Occipital lobe (tissue), 3 donors: ENCODE measurements at places on chromosomes 2 and 18. TPM values are rescaled to one million over a fixed set of nuclear protein-coding genes. Genes with fewer than 3 reads are reported as not detected.
A peak's percentile ranks its signal among the peaks of the same experiment; 100 is the strongest.

DNA sequence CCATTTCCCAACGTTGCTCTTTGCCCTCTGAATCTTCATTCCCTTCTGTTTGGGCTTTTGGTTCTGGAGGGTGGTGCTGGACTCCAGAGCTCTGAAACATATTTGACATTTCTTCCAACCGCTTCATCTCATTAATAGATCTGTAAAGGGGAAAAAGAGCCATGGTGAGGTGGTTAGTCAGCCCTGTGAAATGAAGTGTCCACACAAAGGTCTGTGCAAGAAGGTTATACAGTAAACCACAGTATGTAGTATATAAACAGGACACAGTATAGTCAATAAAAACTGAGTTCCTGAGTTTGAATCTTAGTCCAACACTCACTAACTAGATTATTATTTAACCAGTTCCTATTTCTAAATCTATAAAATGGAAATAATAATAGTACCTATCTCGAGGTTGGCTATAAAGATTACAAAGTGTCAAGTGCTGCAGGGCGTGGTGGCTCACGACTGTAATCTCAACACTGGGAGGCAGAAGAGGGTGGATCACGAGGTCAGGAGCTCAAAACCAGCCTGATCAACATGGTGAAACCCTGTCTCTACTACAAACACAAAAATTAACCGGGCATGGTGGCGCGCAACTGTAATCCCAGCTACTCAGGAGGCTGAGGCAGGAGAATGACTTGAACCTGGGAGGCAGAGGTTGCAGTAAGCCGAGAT is 13.1 kb downstream of the STARD7 start:
- no peak for DNase-seq

DNA sequence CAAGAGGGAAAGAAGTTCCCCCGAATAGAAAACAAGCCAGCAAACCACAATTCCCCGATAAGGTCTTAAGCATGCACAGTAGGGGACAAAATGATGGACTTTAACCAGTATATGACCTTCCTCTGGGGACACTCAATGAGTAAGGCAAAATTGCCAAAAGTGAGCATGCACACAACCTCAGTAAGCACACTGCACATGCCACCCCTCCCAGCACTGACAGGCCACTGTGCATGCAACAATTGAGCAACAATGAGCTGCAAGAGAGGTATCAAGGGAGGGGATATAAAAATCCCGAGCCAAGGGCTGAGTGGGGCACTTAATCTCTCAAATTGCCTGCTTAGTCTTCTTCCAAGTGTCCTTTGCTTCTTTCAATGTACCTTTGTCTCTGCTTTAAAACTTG is 935.8 kb upstream of the SLC39A10 start:
- no peak for DNase-seq

DNA sequence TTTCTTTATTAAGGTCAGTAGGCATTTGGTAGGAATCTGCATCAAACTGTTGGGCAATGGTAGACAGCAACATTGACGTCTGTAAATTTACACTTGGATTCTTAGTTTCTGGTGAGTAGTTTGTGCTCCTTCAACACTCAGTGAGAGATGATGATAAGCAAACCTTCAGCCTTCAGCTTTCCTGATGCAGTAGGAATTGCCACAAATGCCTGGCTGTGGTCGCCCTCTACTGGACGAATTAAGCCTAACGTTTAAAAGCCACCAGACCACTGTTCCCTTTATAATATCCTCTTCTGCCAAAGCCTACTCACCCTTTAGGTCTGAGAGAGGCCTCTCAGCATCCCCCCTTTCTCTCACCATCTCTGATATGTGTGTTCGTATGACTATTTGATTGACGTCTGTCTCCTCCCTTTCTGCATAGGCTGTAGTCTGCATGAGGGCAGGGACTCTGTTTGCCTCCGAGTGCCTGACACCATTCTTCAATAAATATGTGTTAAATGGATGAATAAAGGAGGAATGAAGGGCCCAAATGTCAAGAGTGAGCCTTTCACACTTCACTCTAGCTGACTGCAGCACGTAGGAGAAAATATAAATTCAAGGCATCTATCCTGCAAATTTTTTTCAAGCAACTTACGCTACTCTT is 47.0 kb upstream of the PLEKHM3 start:
- DNase-seq, result peak; percentile 18

DNA sequence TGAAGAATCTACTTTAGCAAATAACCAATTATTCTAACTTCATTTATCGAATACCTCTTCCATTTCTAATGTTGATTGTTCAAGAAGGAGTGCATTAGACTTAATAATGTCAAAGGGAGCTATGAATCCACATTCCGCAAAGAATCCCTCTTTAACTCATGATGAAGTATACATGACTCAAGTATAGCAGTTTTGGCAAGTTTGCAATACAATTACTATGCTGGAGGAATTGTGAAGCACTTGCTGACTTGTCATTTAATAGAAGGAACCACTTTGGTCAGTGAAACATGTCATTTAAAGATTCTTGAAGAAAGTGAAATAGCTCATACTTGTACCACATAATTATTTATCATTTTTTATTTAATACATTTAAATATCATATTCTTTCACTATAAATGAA is 125.1 kb downstream of the SLC39A10 start:
- no peak for DNase-seq

- DNase-seq, result no peak
Observed at GRCh38 chr2:129827311-129828090, 152.0 kb upstream of the RAB6C start.

DNA sequence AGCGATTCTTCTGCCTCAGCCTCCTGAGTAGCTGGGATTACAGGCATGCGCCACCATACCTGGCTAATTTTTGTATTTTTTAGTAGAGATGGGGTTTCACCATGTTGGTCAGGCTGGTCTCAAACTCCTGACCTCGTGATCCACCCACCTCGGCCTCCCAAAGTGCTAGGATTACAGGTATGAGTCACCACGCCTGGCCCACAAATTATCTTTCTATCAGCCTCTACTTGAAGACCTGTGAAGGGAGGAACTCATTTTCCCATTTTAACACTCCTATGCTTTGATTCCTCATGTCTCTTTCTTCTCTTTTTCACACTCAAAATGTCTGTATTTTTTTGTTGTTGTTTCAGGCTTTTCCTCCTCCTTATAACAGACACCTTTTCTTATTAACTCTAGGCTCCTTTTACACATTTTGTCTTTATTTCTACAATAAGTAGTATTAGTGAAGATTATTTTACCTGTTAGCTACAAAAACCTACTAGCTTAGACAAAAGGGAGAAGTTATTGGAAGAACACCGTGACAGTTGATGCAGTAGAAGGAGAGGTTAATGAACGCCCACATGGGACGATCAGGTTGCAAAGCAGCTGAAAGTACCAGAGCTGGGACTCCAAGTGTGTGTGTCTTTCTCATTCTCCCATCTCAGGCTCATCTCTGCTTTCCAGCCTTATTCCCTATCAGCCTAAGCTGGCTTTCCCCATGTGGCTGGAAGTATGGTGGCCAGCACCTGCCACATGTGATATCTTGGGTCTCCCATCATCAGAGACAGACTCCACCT is 97.6 kb upstream of the AGAP1 start:
- DNase-seq, result no peak

DNA sequence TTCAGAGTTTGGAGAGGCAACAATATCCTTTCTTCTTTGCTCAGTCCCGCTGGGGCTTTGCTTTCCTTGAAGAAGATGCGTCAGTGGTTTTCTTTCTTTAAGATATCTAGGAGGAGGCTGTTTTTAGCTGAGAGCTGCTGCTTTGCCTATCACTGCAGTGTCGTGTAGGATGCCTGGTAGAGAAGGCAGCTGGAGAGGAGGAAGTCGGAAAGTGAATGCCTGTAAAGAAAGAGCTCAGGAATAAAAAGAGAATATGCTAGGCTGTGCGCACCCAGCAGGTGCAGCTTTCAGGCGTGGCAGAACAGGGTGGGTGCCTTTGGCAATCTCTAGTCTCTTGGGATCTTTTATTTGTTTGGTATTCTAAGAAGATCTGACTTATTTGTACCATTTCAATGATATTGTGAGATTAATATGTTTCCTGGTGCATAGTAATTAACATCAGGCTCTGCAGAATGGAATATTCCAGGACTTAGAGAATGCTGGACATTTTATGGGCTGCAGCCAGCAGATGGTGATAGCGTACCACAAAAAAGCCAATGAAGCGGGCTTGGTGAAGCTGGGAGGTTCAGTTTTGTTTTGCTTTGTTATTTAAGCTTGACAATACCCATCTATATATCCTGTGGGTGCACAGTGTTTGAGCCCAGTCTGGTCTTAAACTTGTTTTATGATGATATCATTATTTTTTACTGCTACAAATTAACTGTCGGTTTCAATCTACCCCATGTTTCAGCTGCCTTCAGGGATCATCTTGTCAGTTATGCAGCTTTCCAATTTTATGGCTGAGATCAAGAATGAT is 34.9 kb downstream of the CAVIN2 start:
- DNase-seq, result peak; percentile 61

- no peak for DNase-seq
Observed at GRCh38 chr2:52082646-52083045, 1050.7 kb upstream of the NRXN1 start.

NYAP2 gene
- 7.8 TPM for total RNA-seq

GRCh38 chr18:44437603-44438002 is 243.1 kb upstream of the SETBP1 start:
- no peak for DNase-seq

GRCh38 chr2:28664120-28664842 is 87.3 kb upstream of the PPP1CB start:
- DNase-seq, result no peak

DNA sequence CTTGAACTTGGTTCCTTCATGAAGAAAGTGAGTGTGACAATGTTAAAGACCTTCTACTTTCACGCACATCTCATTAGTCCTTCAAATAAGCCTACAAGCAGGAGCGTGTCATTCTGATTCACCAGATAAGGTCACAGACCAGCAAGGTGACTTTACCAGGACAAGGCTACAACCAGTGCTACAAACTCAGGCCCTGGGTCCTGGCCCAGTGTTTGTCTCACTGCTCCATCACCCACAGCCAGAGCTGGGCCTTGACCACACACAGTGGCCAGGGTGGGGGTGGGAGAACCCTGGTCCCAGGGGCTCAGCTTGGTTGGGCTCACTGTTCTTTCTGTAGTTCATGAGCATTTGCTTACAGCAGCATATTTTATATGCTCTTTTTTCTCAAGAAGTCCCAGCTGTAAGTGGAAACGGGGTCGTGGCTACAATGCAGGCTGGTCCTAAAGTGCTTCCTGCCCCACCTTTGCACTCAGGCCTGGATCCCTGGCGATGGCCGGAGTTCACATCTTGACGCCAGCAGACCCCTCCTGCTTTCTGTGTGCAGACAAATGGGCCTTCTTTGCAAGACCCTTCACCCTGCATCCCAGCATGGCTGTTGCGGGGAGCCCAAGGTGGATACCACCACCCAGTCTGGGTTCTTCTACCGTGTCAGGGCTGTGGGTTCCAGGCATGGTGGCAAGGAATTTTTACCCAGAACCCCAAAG is 153.6 kb upstream of the EPAS1 start:
- no peak for DNase-seq

DNA sequence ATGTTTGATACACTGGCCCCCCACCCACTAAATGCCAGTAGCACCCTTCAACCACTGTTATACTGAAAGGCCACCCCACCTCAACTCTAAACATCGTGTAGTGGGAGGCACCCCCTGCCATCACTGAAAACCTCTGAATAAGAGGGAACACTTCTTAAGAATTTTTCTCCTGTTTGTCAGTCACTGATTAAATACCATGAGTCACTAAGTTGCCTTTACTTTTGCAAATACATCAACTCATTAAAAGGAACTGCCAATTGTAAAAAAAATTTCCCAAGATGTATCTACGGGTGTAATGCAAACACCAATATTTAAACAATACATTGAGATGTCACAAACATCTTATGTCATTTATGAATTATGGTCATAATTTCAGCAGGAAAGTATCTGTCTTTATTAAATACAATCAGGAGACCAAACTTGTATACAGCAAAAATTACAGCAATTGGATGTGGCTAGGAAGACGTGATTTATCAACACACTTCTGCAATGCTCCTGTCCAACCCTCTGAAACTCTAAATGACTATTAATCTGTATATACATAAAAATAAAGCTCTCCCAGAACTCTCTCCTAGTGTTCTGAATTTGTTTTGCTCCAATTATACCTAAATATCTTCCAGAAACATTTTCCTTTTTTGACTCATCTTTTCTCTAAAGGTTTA is 144.1 kb upstream of the STK17B start:
- no peak for DNase-seq

DNA sequence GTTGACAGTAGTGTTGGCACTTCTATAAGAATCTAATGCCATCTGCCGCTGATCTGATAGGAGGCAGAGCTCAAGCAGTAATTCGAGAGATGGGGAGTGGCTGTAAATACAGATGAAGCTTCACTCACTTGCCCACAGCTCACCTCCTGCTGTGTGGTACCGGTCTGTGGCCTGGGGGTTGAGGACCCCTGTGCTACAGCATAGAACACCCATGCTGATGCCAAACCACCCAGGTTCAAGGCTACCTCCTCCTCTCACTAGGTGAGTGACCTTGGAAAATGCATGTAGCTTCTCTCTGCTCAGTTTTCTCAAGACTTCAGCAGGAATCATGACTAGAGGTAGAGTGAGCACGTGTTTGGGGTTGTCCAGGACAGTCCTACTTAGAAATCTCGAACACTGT is 263.4 kb downstream of the SH3BP4 start:
- DNase-seq, result no peak

DNA sequence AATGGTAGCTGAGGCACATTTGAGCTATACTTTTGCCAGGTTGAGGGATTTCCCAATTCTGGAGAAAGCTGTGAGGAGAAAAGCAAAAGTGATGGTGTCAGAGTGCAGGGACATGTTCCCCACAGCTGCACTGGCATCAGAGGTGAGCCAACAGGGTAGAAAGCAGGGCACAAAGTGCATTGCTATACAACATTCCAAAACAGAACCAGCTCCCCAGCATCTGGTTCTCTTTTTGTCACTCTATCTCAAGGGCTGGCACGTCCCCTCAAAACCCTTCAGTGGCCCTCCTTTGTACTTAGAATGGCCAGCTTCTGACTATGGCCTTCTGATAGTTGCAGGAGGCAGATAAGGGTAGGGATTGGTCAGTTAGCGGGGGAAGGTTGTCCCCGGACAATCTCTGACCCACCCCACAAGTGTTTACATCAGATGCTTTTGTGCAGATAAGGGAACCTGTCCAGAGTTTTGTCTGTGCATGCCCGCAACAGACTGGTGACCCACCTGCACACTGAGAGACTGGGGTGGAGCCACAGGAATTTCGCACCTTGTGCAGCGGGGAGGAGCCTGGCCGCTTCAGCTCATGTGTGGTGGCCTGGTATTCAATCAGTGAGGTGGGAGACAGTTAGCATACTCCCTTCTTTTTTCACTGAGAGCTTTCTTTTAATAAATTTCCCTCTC is 31.0 kb upstream of the TMEM17 start:
- DNase-seq, result no peak
